Vagina (tissue), 2 donors: ENCODE measurements at places on chromosomes 7 and 10.

DNA sequence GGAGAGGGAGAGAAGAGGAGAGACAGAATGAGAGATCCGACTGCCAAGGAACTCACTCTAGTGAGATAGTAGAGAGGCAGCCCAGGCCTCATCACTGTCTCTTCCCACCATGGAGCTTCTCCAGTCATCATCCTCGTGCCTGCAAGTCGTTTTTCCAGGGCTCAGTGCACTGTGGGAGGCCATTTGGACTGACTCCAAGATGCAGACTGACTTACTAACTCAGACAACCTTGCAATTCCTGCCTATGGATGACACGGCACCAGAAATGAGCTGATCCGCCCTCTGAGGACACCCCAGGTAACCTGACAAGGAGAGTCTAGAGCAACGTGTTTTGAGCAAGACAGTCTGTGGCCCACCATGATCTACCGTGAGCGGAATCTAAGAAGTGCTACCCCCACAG is 154.9 kb downstream of the GLI3 start:
- no peak overlapping the region for H3K27ac ChIP-seq
- H3K4me1 ChIP-seq, result peaks cover 36% of the 10 kb centered on the region
- no peak overlapping the region for H3K4me3 ChIP-seq
- no peaks in the 10 kb centered on the region for H3K36me3 ChIP-seq
- H3K27me3 ChIP-seq, result no peaks in the 10 kb centered on the region

DNA sequence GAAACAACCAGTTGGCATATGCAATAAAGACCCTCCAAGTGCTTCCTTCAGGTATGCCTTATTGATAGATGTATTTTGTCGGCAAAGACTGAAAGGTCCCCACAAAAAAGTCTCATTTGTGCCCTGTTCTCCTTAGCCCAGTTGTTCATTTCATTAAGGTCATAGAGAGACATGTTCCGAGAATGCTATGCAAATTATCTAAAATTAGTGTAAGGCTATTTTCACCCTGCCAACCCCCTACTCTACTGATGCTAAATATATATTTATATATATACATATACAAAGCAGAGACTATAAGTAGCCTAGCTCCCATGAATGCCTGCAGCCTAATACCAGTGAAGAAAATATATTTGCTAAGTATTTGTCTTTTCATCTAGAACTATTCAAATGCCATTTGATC is 96.7 kb upstream of the ADO start:
- no peak overlapping the region for H3K4me3 ChIP-seq
- no peaks in the 10 kb centered on the region for H3K36me3 ChIP-seq
- no peak for DNase-seq
- H3K4me1 ChIP-seq, result no peaks in the 10 kb centered on the region
- H3K27me3 ChIP-seq, result no peaks in the 10 kb centered on the region

- no peaks in the 10 kb centered on the region for H3K27me3 ChIP-seq
- H3K36me3 ChIP-seq, result no peaks in the 10 kb centered on the region
- no peak for DNase-seq
- H3K4me1 ChIP-seq, result no peaks in the 10 kb centered on the region
- H3K4me3 ChIP-seq, result no peak overlapping the region
Measured at GRCh38 chr7:122919643-122920181, 33.5 kb upstream of the CADPS2 start.

- H3K36me3 ChIP-seq, result no peaks in the 10 kb centered on the region
- H3K27ac ChIP-seq, result no peak overlapping the region
- H3K4me3 ChIP-seq, result no peak overlapping the region
- DNase-seq, result no peak
Measured at GRCh38 chr10:44897049-44897448, 14.1 kb upstream of the TMEM72 start.
